ENCODE measurements at places on chromosomes 4 and X.

- no peak overlapping the region for H3K4me3 ChIP-seq
- H3K27ac ChIP-seq, result no peak overlapping the region
- peaks cover 10% of the 10 kb centered on the region for H3K4me1 ChIP-seq
- DNase-seq, result no peak
- H3K36me3 ChIP-seq, result no peaks in the 10 kb centered on the region
Measured at GRCh38 chr4:65667506-65668041, 2.7 kb downstream of the EPHA5 start.

DNA sequence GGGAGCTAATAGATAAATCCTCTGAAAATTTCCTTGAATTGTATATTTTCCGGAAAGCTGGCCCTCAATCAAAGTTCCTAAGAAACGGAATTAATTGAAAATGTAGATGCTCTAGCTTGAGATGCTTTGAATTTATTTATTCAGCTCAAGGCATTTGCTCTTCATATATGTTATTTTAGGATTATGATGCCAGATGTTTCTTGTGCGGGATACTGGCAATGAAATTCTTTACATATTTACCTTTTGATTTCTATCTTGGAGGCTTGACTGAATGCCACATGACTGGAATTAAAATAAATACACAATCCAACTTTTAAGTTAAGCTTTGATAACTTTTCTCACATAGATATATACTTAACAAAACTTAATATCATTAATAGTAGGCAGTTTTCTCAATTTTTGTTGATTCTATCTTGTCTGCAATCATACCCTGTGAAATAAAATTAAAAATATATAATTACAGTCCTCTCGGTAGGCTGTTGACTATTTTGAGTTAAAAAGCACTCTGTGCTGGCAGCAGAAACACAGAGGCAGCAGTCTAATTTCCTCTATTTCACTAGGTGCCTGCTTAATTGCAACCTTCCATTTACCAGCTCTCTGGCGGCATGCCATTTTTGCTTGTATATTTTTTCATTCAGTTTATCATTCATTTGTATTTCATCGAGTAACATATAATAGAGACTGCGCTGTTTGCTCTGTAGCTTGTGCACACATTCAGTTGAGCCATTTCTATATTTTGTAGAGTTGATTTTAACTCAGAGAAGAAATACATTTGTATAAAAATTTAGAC, 991.5 kb downstream of the ADGRL3 start:
- H3K4me1 ChIP-seq, result no peaks in the 10 kb centered on the region
- H3K27ac ChIP-seq, result no peak overlapping the region
- DNase-seq, result no peak
- H3K36me3 ChIP-seq, result no peaks in the 10 kb centered on the region
- no peak overlapping the region for H3K4me3 ChIP-seq

DNA sequence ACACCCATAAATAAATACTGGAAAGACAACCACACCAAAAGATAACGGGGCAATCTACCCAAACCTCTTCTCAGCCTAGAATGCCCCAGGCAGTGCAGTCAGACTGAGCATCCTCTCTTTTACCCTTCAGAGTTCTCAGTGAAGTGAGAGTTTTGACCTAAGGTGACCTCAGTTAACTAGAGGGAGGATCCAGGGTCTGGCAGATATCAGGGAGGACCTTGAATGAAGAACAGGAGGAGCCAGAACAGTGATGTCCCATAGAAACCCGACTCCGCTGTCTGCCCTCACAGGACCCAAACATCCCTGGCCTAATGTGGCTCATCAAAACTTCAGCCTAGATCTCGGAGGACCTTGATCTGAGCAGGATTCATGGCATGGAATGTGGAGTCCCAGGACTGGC, at the start of gene MAGEB3:
TSS of gene MAGEB3 (plus strand) at position 263 of the 400 bp plus-strand sequence. CDS start 5,268 bp downstream, outside the sequence.
- DNase-seq, result no peak
- no peaks in the 10 kb centered on the region for H3K4me1 ChIP-seq
- no peak within 1 kb of the TSS for H3K27ac ChIP-seq
- H3K36me3 ChIP-seq, result no peaks in the 10 kb centered on the region
- H3K27me3 ChIP-seq, result no peaks in the 10 kb centered on the region
- H3K4me3 ChIP-seq, result no peak within 1 kb of the TSS

GRCh38 chr4:65383589-65384305, 286.5 kb downstream of the EPHA5 start:
- H3K27me3 ChIP-seq, result no peaks in the 10 kb centered on the region
- no peak for DNase-seq
- no peaks in the 10 kb centered on the region for H3K4me1 ChIP-seq
- H3K36me3 ChIP-seq, result no peaks in the 10 kb centered on the region
- no peak overlapping the region for H3K27ac ChIP-seq

DNA sequence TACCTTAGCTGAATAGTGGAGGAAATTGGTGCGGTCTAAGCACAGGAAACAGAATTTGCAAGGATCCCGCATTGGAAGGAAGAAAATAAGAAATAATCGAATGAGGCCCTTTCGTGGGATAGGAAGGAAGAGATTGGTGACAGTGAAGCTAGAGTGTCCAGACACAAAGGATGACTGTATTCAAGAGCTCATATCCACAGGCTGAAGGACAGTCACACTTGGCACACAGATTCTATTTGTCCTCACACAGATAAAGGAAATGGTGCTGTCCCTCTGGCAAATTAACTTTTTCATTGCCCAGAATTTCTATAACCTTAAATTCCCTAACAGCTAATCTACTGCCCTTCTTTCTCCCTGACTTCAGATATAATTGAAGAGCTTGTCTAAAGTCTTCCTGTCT, 2188.9 kb upstream of the TENM3 start:
- H3K27ac ChIP-seq, result no peak overlapping the region
- H3K4me3 ChIP-seq, result no peak overlapping the region
- peaks cover 2% of the 10 kb centered on the region for H3K27me3 ChIP-seq
- no peaks in the 10 kb centered on the region for H3K36me3 ChIP-seq

DNA sequence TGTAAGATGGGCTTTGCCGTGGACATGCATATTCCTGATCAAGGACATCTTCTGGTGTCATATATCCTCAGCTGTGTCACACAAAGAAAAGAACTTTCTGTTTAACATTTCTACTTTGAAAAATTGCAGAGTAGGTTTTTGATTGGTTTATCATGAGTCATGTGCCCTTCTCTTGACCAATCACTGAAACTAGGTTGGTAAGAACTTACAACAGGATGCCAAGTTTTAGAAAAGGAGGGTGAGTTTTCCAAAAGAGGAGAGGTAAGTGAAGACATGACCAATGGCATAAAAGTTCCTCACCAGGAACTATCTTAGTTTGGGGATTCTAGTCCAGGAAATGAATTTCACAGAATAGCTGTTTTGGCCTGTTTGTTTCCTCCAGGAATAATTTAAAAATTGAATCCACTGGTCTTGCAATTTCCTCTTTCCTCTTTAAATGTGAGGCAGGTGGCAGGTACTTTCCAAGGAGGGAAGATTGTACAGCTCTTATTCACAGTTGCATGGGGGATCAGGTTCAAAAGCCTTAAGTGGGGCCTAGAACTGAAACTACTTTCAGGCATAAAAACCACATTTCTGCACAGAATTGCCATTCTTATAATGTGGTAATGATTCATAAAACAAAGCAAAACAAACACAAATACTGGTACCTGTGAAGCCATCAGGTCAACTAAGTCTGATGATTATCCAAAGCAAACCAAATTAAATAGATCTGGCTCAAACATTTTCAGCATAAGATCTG, 1114.5 kb upstream of the LCORL start:
- no peaks in the 10 kb centered on the region for H3K4me1 ChIP-seq
- DNase-seq, result no peak
- H3K4me3 ChIP-seq, result no peak overlapping the region
- no peaks in the 10 kb centered on the region for H3K27me3 ChIP-seq
- no peak overlapping the region for H3K27ac ChIP-seq

- DNase-seq, result no peak
- H3K27me3 ChIP-seq, result no peaks in the 10 kb centered on the region
- no peaks in the 10 kb centered on the region for H3K36me3 ChIP-seq
- no peak overlapping the region for H3K4me3 ChIP-seq
- H3K4me1 ChIP-seq, result no peaks in the 10 kb centered on the region
- no peak overlapping the region for H3K27ac ChIP-seq
Measured at GRCh38 chr4:161256172-161256571, 907.6 kb downstream of the FSTL5 start.

- no peak overlapping the region for H3K27ac ChIP-seq
- no peaks in the 10 kb centered on the region for H3K27me3 ChIP-seq
- H3K36me3 ChIP-seq, result no peaks in the 10 kb centered on the region
- H3K4me1 ChIP-seq, result no peaks in the 10 kb centered on the region
- no peak overlapping the region for H3K4me3 ChIP-seq
Measured at GRCh38 chr4:80362578-80363181, 27.1 kb downstream of the CFAP299 start.

DNA sequence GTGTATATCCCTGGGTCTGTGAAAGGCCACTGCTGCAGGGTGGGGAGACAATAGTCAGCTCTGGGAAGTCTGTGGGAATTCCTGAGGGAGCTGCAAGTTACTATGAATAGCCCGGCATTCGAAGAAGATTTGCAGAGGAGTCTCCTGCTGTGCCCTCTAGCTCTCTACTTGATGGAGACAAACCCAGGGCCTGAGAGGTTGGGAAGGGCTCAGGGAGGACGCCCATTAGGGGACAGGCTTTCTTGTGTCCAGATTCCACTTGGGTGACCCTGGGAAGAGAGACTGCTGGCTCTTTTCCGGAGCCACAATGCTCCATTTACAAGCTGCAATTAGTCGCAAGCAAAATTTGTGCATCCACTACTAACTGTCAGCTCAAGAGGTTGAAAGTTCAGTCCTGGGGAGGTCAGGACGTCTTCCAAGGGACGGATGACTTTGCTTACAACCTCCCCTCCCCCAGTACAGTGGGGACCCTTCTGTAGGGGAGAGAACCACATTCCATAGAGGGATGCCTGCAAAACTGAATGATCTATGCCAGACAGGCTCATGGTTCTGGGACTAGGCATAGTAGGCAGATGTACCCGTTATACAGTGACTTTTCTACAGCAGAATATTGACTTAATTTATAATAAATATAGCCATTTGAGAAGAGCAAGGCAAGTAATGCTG, 48.2 kb upstream of the PHOX2B start:
- H3K4me3 ChIP-seq, result no peak overlapping the region
- H3K27ac ChIP-seq, result no peak overlapping the region
- H3K4me1 ChIP-seq, result no peaks in the 10 kb centered on the region
- no peaks in the 10 kb centered on the region for H3K27me3 ChIP-seq

DNA sequence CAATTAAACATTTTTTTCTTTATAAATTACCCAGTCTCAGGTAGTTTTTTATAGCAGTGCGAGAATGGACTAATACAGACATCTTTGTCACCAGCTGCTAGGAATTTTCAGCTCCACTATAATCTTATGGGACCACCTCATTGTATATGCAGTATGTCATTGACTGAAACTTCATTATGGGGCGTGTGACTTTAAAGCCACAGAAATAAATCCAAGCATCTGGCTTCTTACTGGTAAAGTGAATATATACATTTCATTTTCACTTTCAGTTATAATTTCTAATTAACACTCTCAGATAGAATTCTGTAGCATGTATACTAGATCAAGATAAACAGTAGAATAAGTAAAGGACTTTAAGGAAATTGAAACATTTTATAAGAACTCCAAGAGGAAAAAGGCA, 21.9 kb downstream of the IL15 start:
- no peak for DNase-seq
- H3K4me1 ChIP-seq, result no peaks in the 10 kb centered on the region
- no peaks in the 10 kb centered on the region for H3K27me3 ChIP-seq
- H3K27ac ChIP-seq, result no peak overlapping the region
- no peaks in the 10 kb centered on the region for H3K36me3 ChIP-seq

- peaks cover 6% of the 10 kb centered on the region for H3K4me1 ChIP-seq
- no peak overlapping the region for H3K4me3 ChIP-seq
- H3K27ac ChIP-seq, result no peak overlapping the region
- H3K27me3 ChIP-seq, result no peaks in the 10 kb centered on the region
- no peaks in the 10 kb centered on the region for H3K36me3 ChIP-seq
- DNase-seq, result no peak
Measured at GRCh38 chr4:73832651-73833237, 3.7 kb upstream of the CXCL6 start.

DNA sequence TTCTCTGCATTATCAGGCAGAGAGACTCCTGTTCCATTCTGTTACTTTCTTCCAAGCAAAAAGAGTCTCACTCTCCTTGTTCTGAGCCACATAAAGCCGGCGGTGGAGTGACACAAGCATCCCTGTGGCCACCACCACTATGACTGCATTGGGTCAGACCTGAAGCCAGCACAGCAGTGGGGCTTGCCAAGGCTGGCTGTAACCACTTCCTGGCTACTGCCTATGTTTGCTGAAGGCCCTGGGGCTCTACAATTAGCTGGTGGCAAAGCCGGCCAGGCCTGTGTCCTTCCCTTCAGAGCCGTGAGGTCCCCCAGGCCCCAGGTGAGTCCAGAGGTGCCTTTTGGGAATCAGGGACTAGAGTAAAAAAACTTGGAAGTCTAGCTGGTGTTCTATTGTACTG, 31.8 kb downstream of the PLAC8 start:
- H3K4me3 ChIP-seq, result no peak overlapping the region
- no peaks in the 10 kb centered on the region for H3K36me3 ChIP-seq
- no peaks in the 10 kb centered on the region for H3K4me1 ChIP-seq
- DNase-seq, result no peak
- no peak overlapping the region for H3K27ac ChIP-seq
- H3K27me3 ChIP-seq, result no peaks in the 10 kb centered on the region

GRCh38 chrX:121161501-121161933, 114.1 kb downstream of the GLUD2 start:
- DNase-seq, result no peak
- no peaks in the 10 kb centered on the region for H3K4me1 ChIP-seq
- H3K27me3 ChIP-seq, result no peaks in the 10 kb centered on the region

DNA sequence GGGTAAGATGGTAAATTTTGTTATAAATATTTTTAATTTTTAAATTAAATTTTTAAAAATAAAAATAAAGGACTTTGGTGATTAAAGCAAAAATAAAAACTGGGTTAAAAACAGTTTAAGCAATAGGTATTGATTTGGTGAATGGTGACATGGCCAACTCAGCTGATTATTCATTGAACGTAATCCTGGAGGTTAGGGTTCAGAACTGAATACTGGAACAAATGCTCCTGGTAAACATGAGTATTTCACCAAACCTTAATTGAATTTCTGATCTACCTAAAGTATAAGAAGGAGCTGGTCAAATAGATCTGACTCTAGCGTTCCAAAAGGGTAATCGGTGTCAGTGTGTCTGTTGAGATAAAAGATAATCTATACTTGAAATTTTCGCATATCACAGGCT, 141.8 kb downstream of the SHROOM3 start:
- no peaks in the 10 kb centered on the region for H3K36me3 ChIP-seq
- H3K4me3 ChIP-seq, result no peak overlapping the region
- H3K27me3 ChIP-seq, result no peaks in the 10 kb centered on the region

- H3K27me3 ChIP-seq, result no peaks in the 10 kb centered on the region
- H3K27ac ChIP-seq, result no peak overlapping the region
- no peak for DNase-seq
- no peaks in the 10 kb centered on the region for H3K36me3 ChIP-seq
Measured at GRCh38 chr4:158155656-158156356, 17.0 kb downstream of the GASK1B start.
